ENCODE measurements at places on chromosomes 2 and 18.

DNA sequence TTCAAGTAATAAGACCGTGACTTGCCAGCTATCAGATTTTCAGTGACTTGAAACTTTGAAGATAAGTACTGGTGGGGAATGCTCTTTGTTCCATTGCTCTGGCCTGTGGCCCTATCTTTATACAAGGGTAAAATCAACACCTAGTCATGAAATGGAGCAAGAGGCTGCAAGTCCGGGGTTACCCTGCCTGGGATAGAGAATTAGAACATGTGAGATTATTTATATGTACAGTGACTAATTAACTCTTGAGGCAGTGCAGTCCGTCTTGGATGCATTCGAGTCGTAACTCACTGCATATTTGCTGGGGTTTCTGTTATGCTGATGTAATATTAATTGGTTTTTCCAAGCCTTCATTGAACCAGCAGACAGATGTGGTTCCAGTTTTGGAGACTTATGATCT is 105.8 kb upstream of the LYPD6 start:
- H3K4me1 ChIP-seq: no peaks in the 10 kb centered on the region
- H3K27me3 ChIP-seq: no peaks in the 10 kb centered on the region
- no peak for DNase-seq
- no peak overlapping the region for H3K4me3 ChIP-seq
- no peak overlapping the region for H3K27ac ChIP-seq
- H3K36me3 ChIP-seq: no peaks in the 10 kb centered on the region

GRCh38 chr2:200624026-200624425 is 38.2 kb downstream of the AOX1 start:
- H3K27ac ChIP-seq: no peak overlapping the region
- H3K4me1 ChIP-seq: no peaks in the 10 kb centered on the region
- no peak for DNase-seq
- H3K4me3 ChIP-seq: no peak overlapping the region

- H3K27ac ChIP-seq: peak overlapping the region; percentile 72
- peak; percentile 37 for DNase-seq
- H3K4me1 ChIP-seq: peaks cover 28% of the 10 kb centered on the region
- no peaks in the 10 kb centered on the region for H3K27me3 ChIP-seq
These were observed 6.4 kb downstream of the TNS1 start for GRCh38 chr2:217996361-217996760.

DNA sequence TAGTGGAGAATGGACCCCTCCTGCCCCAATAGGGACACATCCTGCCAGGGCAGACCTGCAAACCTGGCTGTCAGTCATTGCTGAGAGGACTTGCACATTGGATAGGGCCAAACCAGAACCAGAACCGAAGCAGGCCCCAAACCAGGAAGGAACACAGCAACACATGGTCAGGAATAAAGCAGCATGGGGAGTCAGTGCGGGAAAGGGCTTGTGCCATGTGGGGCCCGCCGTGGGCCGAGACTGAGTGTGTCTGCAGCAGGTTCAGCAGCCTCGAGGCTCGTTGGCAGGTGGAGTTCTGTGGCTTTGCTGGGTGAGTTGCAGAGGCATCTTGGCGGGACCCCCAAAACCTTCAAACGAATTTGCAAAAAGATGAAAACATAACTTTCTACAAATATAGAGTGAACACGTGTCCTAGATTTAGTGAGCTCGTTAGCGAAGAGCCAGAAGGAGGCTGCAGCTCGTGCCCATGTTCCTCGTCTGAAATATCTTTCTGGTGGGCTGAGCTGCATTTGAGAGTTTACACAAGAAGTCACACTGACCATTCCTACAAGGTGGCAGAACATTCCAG is 44.9 kb upstream of the LDLRAD4 start:
- no peaks in the 10 kb centered on the region for H3K36me3 ChIP-seq
- H3K27me3 ChIP-seq: no peaks in the 10 kb centered on the region
- no peak overlapping the region for H3K4me3 ChIP-seq
- no peak for DNase-seq

- H3K4me3 ChIP-seq: no peak overlapping the region
- no peak for DNase-seq
- no peak overlapping the region for H3K27ac ChIP-seq
- no peaks in the 10 kb centered on the region for H3K36me3 ChIP-seq
- H3K4me1 ChIP-seq: peaks cover 29% of the 10 kb centered on the region
These were observed 26.3 kb downstream of the CTIF start for GRCh38 chr18:48565105-48565504.

- H3K4me1 ChIP-seq: no peaks in the 10 kb centered on the region
- DNase-seq: no peak
- no peaks in the 10 kb centered on the region for H3K27me3 ChIP-seq
- H3K36me3 ChIP-seq: no peaks in the 10 kb centered on the region
These were observed 197.0 kb downstream of the STK39 start for GRCh38 chr2:168050377-168050776.

- H3K27me3 ChIP-seq: no peaks in the 10 kb centered on the region
- no peaks in the 10 kb centered on the region for H3K36me3 ChIP-seq
- no peak overlapping the region for H3K27ac ChIP-seq
- no peak overlapping the region for H3K4me3 ChIP-seq
These were observed 4.6 kb upstream of the PDK1 start for GRCh38 chr2:172551271-172551670.

DNA sequence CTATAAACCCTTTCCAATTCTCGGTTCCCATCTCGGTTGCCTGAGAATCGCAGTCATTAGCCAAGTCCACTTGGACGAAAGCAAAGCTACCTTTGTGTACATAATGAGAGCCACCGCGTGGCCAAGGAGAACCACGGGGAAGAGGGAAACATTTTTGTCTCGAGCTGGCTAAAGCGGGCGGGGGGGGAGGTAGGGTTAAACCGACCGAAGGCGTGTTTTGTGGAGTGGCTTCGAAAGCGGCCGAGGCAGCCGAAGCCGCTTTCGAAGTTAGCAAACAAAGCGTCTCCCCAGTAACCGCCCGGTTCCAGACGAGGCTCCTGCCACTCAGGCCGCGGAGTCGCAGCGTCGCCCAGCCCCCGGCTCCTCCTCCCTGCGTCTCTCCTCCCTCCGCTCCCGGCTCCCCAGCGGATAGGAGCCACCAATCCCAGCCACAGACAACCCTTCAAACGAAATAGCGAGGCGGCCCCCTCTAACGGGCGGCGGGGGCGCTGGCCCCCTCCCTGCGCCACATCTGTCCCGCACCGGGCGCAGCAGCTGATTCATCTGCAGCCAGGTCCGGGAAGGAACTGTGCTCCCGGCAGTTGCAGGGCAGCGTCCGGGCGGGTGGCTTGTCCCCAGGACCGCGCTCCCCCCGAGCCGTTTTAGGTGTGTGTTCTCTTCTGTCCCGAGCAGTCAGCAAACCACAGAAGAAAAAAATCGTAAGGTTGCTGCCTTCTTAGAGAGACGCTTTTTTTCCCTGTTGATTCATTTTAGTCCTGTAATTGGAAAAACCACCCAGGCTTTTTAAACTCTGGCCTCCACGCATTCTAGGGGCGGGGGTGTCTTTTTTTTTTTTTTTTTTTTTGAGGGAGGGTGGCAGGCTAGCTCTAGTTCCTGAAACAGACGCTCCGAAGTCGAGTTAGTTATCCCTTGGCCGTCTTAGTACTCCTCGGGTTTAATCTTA is 1.8 kb upstream of the TGIF1 start:
- peak overlapping the region; percentile 97 for H3K4me3 ChIP-seq
- H3K27ac ChIP-seq: peak overlapping the region; percentile 99
- H3K27me3 ChIP-seq: no peaks in the 10 kb centered on the region

GRCh38 chr2:126981476-126981875 is 82.8 kb downstream of the TEX51 start:
- H3K36me3 ChIP-seq: no peaks in the 10 kb centered on the region
- no peak overlapping the region for H3K4me3 ChIP-seq
- H3K27ac ChIP-seq: no peak overlapping the region
- no peaks in the 10 kb centered on the region for H3K27me3 ChIP-seq

DNA sequence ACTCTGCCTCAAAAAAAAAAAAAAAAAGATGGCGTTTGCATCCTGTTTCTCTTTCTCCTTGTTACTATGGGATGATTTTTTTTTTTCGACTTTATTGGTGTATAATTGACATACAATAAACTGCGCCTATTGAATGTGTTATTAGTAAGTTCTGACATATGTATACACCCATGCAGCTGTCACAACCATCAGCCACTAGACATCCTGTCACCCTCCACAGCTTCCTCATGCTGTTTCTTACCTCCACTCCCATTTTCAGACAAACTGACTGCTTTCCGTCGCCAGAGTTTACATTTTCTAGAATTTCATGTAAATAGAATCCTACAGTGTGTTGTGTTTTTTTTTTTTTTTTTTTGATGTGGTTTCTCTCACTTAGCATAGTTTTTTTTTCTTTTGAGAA is 27.9 kb downstream of the RRM2 start:
- no peaks in the 10 kb centered on the region for H3K27me3 ChIP-seq
- H3K27ac ChIP-seq: no peak overlapping the region
- DNase-seq: no peak

- peaks cover 5% of the 10 kb centered on the region for H3K4me1 ChIP-seq
- no peaks in the 10 kb centered on the region for H3K27me3 ChIP-seq
- H3K27ac ChIP-seq: no peak overlapping the region
- H3K4me3 ChIP-seq: no peak overlapping the region
- no peaks in the 10 kb centered on the region for H3K36me3 ChIP-seq
These were observed 506.1 kb downstream of the PARD3B start for GRCh38 chr2:205051417-205051816.

- peak; percentile 5 for DNase-seq
- no peak within 1 kb of the TSS for H3K4me3 ChIP-seq
- H3K27me3 ChIP-seq: no peaks in the 10 kb centered on the region
- no peaks in the 10 kb centered on the region for H3K4me1 ChIP-seq
- H3K27ac ChIP-seq: no peak within 1 kb of the TSS
These were observed at the start of gene GPR35 for GRCh38 chr2:240624950-240625621. Gene GPR35 (plus strand): TSS chr2:240625480. CDS start chr2:240629953, 4,473 bp downstream.

DNA sequence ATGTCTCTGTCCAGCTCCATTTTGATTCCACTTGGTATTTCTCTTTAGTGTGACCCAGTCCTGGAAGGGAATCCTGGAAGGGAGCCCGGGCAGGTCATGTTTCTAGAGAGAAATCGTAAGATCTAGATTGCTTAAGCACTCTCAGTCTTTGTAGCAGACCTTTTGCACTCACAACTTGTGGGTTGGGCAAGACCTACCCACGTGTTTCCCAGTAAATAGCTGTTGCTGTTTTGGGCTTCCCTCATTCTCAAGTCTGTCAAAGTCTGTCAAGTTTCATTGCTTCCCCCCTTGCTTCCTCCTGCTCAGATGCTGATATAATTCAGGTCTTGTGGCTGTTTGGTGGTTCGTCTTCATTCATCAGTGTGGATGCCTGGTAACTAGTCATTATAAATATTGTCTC is 17.4 kb upstream of the NEMP2 start:
- no peaks in the 10 kb centered on the region for H3K36me3 ChIP-seq
- H3K27ac ChIP-seq: no peak overlapping the region
- H3K4me3 ChIP-seq: no peak overlapping the region

DNA sequence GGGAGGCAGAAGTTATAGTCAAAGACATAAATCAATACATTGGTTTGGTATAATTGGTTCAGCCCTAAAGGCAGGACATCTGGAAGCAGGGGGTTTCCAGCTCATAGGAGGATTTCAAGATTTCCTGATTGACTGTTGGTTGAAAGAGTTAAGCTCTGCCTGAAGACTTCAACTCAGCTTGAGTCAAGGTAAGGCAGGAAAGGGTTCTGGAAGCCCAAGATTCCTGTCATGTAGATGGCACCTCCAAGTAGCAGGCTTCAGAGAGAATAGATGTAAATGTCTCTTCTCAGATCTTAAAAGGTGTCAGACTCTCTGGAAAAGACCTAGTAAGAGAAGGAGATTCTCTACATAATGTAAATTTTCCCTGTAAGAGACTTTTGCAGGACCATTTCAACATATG is 335.3 kb downstream of the RIT2 start:
- H3K4me1 ChIP-seq: no peaks in the 10 kb centered on the region
- no peak for DNase-seq
- no peak overlapping the region for H3K4me3 ChIP-seq
- no peaks in the 10 kb centered on the region for H3K36me3 ChIP-seq
- H3K27me3 ChIP-seq: no peaks in the 10 kb centered on the region

GRCh38 chr2:159926695-159927094 is 128.7 kb upstream of the CD302 start:
- DNase-seq: no peak
- H3K4me1 ChIP-seq: no peaks in the 10 kb centered on the region
- H3K27me3 ChIP-seq: no peaks in the 10 kb centered on the region
- H3K36me3 ChIP-seq: no peaks in the 10 kb centered on the region
- no peak overlapping the region for H3K4me3 ChIP-seq
- no peak overlapping the region for H3K27ac ChIP-seq

GRCh38 chr18:23998820-23999219 is 15.7 kb upstream of the TTC39C start:
- no peaks in the 10 kb centered on the region for H3K4me1 ChIP-seq
- no peak overlapping the region for H3K27ac ChIP-seq
- no peaks in the 10 kb centered on the region for H3K27me3 ChIP-seq

GRCh38 chr18:69734536-69734935 is 213.1 kb downstream of the CD226 start:
- no peak for DNase-seq
- H3K27me3 ChIP-seq: no peaks in the 10 kb centered on the region
- H3K36me3 ChIP-seq: no peaks in the 10 kb centered on the region

DNA sequence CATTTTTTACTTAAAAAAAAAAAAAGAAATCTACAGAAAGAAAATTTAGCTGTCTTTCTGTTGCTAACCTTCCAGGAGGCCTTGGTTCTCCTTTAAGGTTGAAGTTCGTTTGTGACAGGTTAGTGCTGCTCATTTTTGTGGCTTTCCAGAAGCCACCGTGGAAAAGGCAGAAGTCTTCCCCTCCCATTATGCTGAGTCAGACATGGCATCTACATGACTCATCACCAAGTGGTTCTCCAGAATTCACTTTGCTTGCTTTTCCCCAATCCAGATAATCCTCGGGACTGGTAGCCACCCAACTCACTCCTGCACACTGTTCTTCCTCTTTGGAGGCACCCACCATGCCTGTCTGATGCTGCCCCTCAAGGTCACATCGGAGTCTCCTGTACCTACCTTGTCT is 228.7 kb downstream of the PIK3C3 start:
- H3K4me1 ChIP-seq: no peaks in the 10 kb centered on the region
- no peak overlapping the region for H3K27ac ChIP-seq
- no peaks in the 10 kb centered on the region for H3K36me3 ChIP-seq
- no peak overlapping the region for H3K4me3 ChIP-seq
- no peaks in the 10 kb centered on the region for H3K27me3 ChIP-seq

- H3K4me1 ChIP-seq: peaks cover 18% of the 10 kb centered on the region
- no peaks in the 10 kb centered on the region for H3K36me3 ChIP-seq
These were observed 99.6 kb upstream of the ST3GAL5 start for GRCh38 chr2:85988175-85988913.

GRCh38 chr2:144459937-144460336 is 60.0 kb downstream of the ZEB2 start:
- H3K36me3 ChIP-seq: no peaks in the 10 kb centered on the region
- H3K27ac ChIP-seq: no peak overlapping the region
- no peak overlapping the region for H3K4me3 ChIP-seq
- peaks cover 25% of the 10 kb centered on the region for H3K4me1 ChIP-seq
- no peaks in the 10 kb centered on the region for H3K27me3 ChIP-seq
